Iris pigment epithelial cell (primary cell): ENCODE measurements at places on chromosomes 1 and 21.

- no peak for DNase-seq
These were observed 13.1 kb downstream of the STMN1 start for GRCh38 chr1:25893116-25893515.

DNA sequence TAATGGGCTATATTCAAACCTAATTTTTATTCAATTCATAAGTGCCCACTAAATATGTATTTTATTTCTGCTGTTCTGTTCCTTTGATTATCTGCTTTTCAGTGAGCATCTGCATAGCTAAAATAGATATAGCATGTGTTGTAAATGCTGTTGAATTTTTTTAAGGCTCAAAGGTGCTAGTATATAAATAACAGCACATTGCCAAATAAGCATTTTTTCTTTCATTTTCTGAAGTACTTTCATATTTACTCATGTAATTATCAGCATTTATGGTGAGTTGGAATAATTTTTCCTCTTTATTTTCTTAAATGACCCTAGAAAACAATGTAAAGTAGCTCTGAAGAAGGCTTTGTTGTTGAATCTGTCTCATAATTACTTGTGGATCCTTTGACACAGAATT, 69.6 kb upstream of the B3GALT2 start:
- no peak for DNase-seq

- no peak for DNase-seq
These were observed 69.8 kb upstream of the HSPA13 start for GRCh38 chr21:14452727-14453241.

DNA sequence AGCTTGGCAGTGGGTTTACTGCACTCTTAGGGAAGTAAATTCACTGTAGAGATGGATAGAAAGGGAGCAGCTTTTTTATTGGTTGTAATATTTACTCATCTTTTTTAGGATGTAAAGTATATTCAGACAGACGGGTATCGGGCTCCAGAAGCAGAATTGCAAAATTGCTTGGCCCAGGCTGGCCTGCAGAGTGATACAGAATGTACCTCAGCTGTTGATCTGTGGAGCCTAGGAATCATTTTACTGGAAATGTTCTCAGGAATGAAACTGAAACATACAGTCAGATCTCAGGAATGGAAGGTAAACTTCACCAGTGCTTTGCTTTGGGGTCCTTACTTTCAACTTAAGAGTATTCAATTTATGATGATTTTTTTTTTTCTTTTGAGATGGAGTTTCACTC, 3.2 kb downstream of the UHMK1 start:
- peak; percentile 77 for DNase-seq

- no peak for DNase-seq
These were observed 4.3 kb upstream of the UBL4B start for GRCh38 chr1:110107867-110108469.

GRCh38 chr1:8378178-8378577, 60.3 kb downstream of the SLC45A1 start:
- peak; percentile 62 for DNase-seq

GRCh38 chr1:20540281-20540680, 12.1 kb upstream of the FAM43B start:
- peak; percentile 27 for DNase-seq

DNA sequence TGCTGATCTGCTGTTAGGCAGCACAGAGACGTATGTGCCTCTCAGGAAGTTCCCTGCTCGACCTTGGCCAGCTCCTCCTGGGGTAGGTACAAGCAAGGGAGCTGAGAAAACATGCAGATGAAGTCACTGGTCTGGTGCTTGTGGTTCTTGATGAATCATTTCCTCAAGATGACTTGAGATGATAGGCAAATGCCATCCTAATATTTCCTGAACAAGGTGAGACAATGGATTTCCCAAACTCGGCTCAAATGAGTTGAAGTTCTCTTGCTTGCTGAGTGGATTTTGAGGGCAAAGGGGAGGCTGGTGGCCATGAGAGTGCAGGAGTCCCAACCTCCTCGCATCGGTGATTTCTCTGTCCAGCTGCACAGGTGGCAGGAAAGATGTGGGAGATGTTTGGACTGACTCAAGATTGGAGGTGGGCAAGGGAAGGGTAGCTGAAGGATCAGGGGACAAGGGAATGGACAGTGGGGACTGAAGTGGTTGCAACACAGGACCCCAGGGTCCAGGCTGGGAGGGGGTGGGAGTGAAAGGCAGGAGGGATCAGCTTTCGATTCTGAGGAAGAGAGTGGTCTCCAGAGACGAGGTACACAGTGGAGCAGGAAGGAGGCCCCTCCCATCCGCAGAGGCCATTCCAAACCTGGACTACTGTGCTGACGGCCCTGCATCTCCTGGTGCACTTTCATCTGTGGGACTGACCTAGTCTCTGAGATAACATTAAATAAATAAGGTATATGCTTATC, 63.9 kb downstream of the CAPN2 start:
- peak; percentile 98 for DNase-seq

DNA sequence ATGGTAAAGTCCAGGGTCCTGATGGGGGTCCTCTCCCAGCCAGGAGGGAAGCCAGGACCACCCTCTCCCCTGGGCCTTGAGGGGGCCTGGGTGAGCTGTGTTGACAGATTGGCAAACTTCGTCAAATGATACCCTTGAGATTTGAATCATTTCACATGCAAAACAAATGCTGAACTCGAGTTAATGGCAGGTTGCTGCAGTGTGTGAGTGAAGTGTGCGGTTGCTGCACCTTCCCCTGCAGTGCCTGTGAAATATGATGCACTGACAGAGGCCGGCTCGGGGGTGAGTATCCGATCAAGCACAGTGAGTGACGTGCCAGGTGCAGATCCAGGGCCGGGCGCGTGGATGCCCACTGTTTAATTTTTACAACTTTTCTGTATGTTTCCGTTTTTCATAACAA, 5.7 kb upstream of the KRTAP12-1 start:
- no peak for DNase-seq

- peak; percentile 45 for DNase-seq
These were observed 3.7 kb downstream of the BACH1 start for GRCh38 chr21:29302359-29302875.

- DNase-seq = no peak
These were observed 19.1 kb downstream of the SIM2 start for GRCh38 chr21:36717976-36718375.

DNA sequence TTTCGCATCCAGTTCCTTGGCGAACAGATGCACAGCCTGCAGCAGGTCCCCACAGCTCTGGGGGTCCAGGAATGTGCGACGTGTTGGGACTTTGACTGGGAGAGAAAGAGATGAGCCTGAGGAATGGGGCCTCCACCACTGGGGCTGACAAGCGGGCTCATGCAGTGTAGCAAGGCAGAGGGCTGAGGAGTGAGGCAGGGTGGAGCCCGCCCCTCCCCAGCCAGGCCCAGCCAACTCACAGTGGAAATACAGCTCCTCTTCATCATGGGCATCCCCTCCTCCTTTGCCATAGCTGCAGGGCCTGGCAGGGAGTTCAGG, 30.7 kb downstream of the CDCA8 start:
- no peak for DNase-seq

- no peak for DNase-seq
These were observed 54.2 kb upstream of the ATF3 start for GRCh38 chr1:212554401-212554800.

DNA sequence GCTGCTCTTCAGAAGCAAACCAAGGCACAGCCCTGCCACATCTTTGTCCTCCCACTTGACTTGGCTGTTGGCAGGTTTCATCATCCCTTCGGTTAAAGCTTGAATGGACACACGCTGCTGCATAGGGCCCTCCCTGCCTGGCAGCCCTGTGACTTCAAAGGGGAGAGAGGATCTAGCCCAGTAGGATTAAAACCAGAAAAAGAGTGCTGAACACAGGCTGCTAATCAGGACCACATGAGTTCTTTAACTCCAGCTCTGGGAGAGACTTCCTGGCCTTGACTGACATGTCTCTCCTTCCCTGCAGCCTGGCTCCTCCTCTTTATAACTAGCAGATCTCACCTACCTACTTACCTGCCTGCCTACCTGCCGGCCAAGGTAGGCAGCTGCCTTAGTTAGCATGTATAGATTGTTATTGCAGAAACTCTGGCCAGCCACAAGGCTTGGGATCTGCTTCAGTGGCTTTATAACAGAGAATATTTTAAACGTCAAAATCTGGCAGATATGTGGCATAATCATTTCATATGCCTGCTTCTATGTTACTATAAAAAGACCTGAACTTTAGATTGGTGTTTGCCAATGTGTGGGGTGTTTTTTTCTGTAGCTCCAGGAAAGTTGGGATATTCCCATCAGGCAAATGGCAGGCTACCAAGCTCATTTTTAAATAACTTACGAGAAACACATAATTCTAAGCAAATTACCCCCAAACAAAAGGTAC, 49.4 kb downstream of the ERG start:
- no peak for DNase-seq

DNA sequence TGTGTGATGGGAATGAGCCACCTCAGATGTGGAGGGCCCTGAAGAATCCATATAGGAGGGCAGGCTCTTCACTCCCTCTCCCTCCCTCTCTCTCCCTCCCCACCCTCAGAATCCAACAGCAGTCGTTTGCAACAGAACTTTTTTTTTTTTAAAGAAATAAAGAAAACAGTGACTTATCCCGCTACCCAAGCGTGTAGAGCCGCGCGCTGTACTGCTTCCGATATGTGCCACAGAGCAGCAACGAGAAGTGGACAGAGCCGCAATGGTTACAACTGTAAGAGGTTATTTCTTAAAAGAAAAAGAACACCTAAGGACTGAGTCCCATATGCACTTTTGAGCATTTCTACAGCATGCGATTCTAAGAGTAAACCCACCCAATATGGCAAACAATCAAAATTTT, 7.4 kb upstream of the NADK start:
- DNase-seq = no peak

DNA sequence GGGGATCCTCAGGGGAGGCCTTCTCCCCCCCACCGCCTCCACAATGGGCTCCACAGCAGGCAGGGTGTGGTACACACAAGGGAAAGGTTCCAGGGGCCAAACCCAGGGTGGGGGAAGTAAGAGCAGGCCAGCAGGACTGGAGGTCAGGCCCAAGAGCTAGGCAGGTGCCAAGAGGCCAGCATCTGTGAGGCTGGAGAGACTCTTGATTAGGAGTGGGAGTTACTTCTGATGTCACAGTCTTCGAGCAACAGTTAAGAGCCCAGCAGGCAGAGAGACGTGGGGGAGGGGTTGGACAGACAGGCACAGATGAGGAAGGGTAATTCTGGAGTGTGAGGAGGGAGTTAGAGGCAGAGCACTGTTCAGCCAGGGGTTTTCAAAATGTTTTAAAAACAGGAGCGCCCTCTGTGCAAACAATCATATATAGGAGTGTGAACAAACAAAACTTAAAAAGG, 55.8 kb downstream of the SLC9A1 start:
- peak; percentile 54 for DNase-seq

- no peak for DNase-seq
These were observed 62.7 kb upstream of the LAPTM5 start for GRCh38 chr1:30820299-30820698.

DNA sequence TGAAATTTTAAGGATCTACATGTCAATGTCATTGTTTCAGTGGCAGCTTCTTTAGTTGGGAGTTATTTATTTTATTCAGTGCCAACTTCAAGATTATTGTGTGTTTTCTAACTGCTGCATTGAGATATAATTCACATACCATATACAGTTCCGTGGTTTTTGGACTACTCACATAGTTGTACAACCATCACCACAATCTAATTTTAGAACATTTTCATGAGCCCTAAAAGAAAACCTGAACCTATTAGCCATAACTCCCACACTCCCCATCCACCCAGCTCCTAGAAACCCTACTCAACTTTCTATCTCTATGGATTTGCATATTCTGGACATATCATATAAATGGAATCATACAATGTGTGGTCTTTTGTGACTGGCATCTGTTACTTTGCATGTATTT, 220.0 kb downstream of the LRRC40 start:
- DNase-seq = no peak

GRCh38 chr1:221634606-221635005, 107.3 kb downstream of the DUSP10 start:
- peak; percentile 13 for DNase-seq

DNA sequence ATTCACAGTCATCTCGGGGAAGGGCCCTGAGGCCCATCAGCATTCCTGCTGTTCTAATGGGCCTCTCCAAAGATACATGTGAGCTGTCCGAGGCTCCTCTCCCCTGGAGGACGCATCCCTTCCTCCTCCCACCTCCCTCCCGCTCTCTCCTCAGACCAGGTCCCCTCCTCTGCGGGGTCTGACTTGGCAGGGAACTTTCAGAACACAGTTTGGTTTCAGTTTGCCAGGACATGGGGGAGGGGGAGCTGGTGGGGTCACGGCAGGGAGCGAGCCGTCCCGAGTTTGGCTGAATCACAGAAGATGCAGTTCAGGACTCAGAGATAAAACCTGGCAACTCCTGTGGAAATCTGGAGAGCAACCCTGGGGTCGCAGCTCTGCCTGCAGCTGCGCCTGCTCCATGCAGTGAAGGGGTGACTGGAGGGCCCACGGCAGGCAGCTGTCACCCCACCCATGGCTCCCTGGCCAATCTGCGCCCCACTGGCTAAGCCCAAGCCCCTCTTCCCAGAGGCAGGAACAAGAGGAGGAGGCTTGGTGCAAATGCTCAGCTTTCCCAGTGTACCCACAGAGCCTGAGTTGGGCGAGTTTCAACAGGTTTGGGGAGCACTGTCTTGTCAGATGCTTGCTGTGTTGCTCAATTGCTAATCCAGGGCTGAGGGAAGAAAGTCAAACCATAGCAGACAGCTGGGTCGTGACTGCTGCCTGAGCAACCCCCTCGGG, 5.7 kb downstream of the WNT4 start:
- peak; percentile 55 for DNase-seq

DNA sequence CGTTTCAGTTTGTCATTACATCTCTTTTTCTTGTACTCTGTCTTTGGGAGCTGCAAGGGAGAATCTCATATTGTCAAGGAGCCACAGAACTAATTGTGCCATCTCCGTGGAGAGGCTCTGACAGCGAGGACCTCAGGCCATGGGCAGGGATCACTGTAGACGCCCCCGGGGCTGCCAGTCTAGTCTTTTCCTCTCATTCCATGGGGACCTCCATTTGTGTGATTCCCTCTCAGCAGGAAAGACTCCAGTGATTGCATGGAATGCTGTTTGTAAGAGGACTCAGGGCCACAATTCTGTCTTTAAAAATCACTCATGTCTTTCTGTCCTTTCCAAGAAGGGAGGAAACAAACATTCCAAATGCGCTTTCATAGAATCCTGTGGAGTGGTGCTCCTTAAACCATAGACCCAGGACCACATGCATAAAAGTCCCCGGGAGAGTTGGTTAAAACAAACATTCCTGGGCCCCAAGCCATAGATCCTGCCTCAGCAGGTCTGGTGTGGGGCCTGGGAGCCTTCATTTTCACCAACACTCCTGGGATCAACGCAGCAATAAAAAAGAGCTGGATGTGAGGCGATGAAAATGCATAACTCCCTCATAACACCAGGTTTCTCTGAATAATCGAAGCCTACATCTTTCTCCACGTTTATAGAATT, 104.5 kb downstream of the ZP4 start:
- no peak for DNase-seq

DNA sequence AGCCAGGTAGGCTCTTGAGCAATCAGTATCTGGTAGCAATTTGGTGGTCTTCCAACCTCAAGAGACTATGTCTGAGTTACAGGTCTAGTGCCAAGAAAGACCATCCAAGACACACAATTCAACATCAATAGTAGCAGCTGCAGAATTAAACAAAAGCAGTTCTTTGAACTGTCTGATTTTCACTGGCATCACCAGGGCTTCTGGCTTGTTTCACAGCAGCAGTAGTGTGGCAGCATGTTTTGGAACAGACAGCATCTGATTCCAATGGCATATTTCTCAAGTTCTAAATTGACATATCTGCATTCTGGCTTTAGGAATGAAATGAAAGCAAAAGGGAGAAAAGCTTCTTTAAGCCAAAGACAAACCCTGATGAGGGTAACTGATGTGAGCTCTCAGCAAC, 334.7 kb upstream of the PRMT6 start:
- no peak for DNase-seq
